ENCODE measurements at places on chromosomes 4 and X. TPM values are rescaled to one million over a fixed set of nuclear protein-coding genes. Genes with fewer than 3 reads are reported as not detected.

RTL9 gene
- total RNA-seq: 0.19 TPM

TEX11 gene
- total RNA-seq: not detected

PPP1R2C gene
- total RNA-seq: not detected

DNA sequence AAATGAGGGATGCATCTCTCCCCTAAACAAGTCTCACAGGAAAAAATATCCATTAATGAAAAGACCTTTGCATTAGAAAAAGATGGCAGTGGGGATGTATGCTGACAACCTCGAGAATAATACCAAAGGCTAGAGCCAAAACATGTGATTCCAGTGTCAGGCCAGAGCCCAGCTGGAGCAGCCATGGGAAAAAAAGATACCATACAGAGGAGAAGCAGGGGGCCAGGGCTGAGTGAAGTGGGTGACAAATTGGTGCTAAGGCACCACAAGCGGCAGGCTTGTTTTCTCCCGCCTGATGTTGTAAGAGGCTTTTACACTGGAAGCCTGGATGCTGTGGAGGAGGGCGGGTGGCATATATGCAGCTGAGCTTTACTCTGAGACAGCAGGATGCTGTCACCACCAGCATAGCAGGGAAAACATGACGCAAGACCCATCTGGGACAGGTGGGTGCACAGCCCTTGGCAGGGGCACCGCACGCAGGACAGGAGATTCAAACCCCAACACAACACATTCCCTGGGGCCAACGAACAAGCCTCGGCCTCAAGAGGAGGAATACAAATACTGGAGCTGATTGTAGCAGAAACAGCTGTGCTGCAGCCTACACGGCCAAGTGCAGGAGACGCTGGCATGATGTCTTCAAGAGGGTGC lies 91.9 kb downstream of the TSPAN5 start:
- no peak for DNase-seq

DNA sequence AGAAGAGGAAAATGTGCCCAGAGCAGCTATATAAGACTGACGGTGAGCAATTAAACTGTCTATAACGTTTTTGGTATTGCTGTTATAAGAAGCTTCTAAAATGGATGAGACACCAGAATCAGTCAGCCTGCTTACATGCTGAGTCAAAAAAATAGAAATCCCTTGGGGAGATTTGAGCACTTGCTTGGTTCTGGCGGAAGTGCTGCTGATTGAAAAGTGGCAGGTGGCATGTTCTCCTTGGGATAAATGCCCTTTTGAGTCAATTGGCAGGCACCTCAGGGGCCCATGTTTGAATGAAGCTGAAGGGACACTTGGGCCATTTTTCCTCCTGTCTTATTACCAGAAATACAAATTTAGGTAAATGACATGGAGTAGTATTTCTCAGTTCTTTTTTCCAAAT lies 148.7 kb downstream of the PTCHD1 start:
- DNase-seq: no peak

GRCh38 chrX:19785647-19786046 lies 101.8 kb downstream of the SH3KBP1 start:
- DNase-seq: no peak

DNA sequence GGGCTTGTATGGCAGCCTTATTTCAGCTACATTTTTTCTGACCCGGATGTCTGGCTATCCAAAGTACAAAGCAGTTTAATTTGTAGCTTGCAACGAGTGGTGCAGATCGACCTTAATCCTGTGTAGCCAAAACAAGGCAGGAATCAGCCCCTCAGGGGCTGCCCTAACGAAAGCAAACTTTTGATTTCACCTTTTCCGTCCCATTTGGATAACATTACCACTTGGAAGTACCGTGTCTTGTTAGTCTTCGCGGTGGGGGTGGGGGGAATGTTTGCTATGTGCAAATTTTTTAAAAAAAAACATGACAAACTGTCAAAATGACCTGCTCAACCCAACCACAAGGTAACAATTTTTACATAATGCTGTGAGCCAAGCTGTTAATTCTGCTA lies 766 bp upstream of the DNAJB14 start:
- DNase-seq: no peak
